Colonic mucosa (tissue), 4 donors: ENCODE measurements at places on chromosomes 16 and 17.
A peak's percentile ranks its signal among the peaks of the same experiment; 100 is the strongest.

DNA sequence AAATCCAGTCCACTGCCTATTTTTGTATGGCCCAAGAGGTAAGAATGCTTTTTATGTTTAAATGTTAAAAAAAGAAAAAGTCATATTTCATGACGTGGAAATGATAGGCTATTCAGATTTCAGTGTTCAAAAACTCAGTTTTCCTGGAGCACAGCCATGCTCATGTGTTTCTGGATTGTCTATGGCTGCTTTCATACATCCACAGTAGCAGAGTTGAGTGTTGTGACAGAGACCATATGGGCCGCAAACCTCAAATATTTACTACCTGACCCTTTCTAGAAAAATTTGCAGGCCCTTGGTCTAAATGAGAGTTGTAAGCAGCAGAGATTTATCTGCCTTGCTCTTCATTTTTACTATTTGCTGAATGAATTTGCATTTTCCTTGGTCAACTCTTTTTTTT, 264.1 kb downstream of the CBLN1 start:
- no peak for DNase-seq

DNA sequence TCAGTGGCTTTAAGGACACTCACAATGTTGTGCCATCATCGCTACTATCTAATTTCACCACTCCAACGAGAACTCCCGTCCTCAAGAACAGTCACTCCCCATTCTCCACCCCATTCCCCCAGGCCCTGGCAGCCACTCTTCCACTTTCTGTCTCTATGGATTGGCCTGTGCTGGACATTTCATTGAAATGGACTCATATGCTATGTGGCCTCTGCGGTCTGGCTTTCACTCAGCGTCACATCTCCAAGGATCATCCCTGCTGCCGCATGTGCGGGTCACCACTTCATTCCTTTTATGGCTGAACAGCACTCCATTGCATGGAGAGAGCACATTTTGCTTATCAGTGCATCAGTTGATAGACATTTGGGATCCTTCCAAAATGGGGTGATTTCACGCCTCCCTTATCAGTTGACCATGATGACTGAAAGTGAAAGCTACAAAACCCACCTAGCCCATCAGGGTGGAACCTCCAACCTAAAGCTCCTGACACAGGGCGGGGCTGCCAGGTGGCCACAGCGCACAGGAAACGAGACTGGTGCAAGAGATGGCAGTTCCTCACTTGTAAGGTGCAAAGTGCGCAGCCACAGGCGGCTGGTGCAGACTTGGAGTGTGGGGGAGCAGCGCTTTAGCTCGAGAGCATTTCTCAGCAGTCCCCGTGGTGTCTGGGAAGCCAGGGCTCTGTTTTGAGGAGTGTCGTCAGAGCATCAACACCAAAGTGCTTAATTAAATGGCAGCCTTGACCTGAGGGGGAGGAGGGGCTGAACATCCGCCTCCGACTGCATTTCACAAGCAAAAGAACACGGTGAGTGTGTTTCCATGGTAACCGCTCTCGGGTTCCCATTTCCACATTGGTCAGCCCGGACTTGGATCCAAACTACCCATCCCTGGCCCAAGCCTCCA, 23.8 kb downstream of the COTL1 start:
- peak; percentile 88 for DNase-seq

DNA sequence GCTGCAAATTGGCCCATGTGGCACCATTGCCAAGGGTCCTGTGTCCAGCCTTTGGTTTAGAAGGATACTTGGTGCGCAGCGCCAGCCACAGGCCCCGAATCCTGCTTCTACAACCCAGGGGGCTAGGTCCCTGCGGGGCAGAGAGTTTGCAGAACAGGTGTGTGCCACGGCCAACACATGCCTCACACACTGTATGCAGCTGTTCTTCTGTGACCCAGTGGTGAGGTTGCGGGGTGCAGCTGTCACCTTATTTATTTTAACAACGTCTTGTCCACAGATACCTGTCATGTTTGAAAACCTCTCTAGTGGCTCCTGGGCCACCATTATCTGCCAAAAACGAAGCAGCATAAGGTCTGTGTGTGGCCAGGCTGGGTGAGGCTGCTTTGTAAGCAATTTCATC, 11.6 kb downstream of the CBFA2T3 start:
- DNase-seq, result no peak

DNA sequence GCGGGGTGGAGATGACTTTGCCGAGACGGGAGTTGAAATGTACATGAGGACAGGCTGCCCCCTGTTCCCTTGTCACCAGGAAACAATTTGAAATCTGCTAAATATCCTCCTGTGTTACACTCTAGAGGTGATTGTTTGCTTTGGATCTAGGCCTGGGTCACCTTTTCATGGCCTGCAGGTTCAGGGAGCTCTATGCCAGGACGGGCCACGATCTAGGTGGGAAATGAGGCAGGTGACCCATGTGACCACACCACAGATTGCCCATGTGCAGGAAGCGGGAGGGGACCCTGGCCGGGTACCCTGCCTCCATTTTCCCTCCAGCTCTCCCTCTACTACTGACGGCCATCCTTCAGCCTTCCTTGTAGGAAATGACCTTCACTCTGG, 43.4 kb downstream of the MEAK7 start:
- no peak for DNase-seq

DNA sequence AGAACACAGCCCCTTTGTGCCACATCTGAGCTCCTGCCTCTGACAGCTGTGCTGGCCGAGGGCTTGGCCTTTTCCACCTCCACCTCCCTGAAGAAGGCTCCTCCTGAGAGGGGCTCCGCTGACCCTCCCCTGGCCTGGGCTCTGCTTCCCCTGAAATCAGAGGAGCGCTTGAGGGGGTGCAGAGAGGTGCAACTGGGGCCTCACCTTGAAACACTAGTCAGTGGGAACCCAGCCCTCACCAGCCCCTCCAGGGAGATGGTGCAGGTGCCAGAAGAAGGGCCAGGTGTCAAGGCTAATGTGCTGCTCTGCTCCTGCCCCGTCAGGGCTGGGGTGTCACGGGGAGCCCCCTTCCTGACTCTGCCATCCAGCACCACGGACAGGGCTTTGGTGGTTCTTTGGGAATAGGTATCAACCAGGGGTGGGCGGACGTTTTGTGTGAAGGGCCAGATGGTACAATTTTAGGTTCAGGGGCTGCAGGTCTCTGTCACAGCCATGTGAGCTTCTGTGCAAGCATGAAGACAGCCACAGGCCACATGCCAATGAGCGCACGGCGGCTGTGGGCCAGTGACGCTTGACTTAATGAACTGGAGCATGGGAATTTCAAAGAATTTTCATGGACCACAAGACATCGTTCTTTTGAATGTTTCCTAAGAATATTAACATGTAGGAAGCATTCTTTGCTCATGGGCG, 2.1 kb upstream of the ZG16B start:
- DNase-seq, result no peak
